Colonic mucosa (tissue), 4 donors: ENCODE measurements at places on chromosomes 6 and 20.

GRCh38 chr6:25971187-25971821 lies 8.7 kb downstream of the TRIM38 start:
- no peak for DNase-seq

GRCh38 chr6:43308101-43308989 lies at the start of gene CRIP3:
Gene CRIP3, minus strand, starts transcription at chr6:43308826. Its CDS starts 34 bp downstream, at chr6:43308792.
- DNase-seq = peak; percentile 41

GRCh38 chr20:19807191-19807945 lies 49.3 kb downstream of the RIN2 start:
- DNase-seq = no peak

DNA sequence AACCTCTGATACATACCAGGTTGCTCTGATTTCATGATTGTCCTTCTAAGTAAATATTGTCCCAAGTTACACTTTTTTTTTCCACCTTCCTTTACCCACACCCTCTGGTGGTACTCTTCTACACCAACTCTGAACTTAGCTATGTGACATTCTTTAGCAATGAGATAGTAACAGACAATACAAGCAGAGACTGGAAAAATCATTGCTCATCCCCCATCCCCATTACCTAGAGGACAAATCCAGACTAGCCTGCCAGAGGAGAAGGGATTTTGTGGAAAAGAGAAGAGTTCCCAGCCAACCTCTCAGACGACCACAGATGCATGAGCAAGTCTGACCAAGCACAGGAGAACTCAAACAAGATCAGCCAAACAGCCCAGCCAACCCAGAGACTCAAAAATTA lies 32.8 kb upstream of the TFAP2B start:
- DNase-seq = no peak
